Astrocyte (in vitro differentiated cells and primary cell): ENCODE measurements at places on chromosomes 11 and 22.

DNA sequence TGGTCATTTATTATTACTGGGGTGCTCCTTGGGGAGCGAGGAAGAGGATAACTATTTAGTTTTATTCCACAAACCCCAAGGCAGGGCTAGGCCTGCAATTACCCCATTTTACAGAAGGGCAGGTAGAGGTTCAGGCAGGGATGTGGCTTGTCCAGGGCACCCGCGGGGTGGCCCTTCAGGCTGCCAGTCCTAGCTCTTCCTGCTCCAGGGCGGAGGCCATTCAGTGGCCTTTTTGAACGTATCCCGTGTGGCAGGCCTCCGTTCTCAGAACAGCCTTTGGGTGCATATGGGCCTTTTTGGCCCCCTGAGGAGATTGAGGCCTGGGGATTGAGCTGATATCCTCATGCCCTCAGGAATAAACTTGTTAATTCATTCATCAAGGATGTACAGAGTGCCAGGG, 66.2 kb downstream of the MPPED1 start:
- DNase-seq, result no peak

- no peak for DNase-seq
Measured at GRCh38 chr11:111308140-111308539, 9.8 kb downstream of the POU2AF3 start.

DNA sequence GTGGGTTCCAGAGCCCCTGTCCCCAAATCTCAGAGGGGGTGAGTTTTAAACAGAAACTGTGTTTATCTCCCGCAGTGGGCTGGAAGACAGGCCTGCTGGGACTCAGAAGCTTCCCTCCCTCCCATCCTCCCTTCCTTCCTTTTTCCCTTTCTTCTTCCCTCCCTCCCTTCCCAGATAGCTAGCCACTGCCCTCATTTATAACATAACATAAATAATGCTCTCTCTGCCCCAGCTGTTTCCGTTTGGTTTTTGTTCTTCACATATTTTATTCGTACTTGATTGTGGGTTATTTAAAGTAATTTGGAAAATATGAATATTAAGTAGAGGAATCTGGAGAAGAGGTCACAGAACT, 140.9 kb downstream of the TEAD1 start:
- DNase-seq, result no peak

DNA sequence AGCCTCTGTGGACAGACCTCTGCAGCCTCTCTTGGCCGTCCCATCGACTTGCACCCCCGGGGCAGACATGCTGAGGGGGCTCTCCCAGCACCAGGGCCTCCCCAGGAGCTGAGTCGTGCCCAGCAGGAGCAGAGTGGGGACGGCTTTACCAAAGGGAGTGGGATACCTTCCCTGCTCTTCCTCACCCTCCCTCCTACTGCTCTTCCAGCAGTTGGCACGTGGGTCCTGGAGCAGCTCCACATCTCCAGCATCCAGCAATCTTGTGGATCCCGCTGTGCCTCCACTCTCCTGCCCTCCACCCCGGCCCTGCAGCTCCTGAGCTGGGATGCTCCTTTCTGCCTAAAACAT, 854.0 kb downstream of the BRD1 start:
- DNase-seq, result no peak

GRCh38 chr22:23763579-23763945, 772 bp downstream of the C22orf15 start:
- DNase-seq, result no peak

DNA sequence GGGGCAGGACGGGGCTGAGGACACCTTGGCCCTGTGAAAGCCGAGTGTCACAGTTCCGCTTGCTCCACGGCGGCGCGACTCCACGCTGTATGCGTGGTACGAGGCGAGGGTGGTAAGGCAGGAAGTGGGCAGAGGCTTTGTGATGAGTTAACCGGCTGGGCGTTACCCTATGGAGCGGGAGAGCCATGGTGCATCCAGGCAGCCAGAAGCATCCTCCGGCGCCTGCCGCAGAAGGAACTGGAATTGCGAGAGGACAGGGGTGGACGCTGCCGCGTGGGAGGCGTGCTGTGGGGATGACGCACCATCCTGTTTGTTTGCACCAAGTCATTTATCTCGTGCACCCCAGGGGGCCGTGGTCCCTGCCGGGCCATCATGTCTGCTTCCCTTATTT, 643.9 kb downstream of the BRD1 start:
- no peak for DNase-seq

GRCh38 chr11:27293515-27294417, 69.2 kb downstream of the CCDC34 start:
- peak; percentile 87 for DNase-seq

- DNase-seq, result no peak
Measured at GRCh38 chr22:36758792-36759271, 17.1 kb downstream of the IFT27 start.

- DNase-seq, result no peak
Measured at GRCh38 chr22:50083462-50084079, 1.7 kb downstream of the MLC1 start.

DNA sequence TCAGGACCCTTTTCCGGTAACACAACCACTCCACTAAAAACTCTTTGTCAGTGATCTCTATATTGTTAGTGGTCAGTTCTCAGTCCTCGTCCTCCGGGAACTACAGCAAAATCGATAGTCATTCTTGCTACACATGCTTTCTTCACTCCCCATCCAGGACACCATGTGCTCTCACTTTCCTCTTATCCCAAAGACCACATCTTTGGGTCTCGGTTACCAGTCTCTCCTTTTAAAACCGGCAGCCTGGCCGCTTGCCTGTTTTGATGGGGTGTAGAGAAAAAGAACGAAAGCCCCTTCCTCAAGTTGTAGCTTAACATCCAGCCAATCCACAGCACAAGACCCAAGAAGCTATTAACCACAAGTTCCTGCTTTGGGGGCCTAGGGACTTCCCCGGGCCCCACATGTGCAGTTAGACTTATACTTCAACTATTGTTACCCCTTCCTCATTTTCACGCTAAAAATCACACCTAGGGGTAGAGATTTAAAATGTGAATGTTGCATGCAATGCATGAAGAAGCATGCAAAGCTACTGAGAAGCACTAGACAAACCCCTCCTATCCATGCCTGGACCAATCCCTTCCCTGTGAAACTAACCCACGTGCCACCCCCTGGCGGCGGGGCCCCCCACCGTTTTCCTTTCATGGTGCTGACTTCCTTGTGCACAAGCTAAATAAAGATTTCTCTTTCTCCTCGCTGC, 1.5 kb upstream of the TOLLIP start:
- DNase-seq, result no peak

- no peak for DNase-seq
Measured at GRCh38 chr22:17845327-17845726, 71.1 kb upstream of the BID start.

DNA sequence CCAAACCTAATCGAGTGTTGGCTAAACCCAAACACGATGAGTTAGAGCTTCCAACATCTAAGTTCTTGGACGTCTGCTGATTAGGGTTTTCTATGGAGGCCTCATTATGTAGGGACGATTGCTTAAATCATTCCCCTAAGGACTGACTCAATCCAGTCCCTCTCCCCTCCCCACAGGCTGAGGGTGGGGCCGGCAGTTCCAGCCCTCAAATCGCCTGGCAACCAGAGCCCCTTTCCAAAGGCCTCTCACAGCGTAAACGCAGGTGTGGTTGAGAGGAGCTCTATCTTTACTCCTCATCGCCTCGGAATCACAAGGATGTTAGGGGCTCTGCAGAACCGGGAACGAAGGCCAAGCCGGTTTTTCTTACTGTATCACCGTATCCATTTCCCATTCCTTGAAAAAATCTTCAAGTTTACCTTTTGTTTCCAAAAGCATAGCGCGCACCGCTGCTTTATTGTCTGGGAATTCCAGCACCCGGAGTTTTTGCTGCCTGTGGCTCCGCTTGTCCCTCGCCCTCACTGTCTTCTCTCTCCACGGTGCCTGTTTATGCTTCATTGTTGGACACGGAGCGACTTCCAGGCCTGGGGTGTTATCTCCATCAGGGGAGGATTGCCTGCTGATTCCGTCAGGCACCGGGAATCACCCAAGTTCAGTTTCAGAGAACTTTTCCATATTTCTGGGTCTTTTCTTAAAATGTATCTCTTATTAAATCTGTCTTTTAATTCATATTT, 13.8 kb upstream of the IFITM3 start:
- DNase-seq, result peak; percentile 45

DNA sequence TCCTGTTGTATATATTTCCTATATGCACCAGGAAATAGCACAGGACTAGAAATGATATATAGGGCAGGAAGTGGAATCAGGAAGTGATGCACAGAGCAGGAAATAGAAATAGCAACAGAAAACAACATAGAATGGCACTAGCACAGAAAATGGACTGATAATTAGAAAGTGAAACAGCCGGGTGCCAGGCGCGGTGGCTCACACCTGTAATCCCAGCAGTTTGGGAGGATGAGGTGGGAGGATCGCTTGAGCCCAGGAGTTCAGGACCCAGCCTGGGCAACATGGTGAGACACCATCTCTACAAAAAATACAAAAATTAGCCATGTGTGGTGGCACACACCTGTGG, 10.0 kb upstream of the RELT start:
- DNase-seq, result no peak

DNA sequence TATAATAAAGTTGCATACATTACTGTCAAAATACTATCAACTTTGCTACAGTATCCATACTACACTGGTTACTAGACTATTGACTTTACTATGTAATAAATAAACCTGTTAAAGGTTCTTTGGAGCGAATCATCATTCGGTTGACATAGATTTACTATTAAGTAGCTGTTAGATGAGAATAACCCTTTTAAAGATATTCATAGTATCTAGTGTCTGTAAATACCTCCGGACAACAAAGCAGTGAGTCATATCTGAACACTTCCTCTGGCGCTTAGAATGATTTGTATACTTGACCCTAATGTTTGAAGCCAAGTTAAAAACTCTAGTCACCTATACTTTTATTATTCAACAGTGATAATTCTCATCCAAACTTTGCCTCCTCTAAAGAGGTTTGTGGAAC, 84.7 kb downstream of the MSANTD4 start:
- peak; percentile 73 for DNase-seq

DNA sequence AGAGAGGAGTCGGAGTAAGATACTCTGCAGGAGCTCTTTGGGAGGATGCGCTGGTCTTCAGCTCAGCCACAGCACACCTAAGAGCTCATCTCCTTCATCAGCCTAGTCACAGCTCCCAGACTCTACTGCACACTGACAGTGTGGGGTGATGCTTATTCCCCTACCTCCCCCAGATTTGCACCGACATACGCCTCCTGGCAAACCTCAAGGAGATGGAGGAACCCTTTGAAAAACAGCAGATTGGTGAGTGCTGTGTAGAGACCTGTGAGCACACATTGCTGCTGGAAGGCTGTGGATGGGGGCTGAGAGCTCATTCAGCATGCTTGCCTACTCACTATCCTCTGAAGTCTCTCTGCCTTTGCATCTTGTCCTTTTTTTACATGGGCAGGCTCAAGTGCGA, 9.3 kb upstream of the SGSM3 start:
- no peak for DNase-seq

DNA sequence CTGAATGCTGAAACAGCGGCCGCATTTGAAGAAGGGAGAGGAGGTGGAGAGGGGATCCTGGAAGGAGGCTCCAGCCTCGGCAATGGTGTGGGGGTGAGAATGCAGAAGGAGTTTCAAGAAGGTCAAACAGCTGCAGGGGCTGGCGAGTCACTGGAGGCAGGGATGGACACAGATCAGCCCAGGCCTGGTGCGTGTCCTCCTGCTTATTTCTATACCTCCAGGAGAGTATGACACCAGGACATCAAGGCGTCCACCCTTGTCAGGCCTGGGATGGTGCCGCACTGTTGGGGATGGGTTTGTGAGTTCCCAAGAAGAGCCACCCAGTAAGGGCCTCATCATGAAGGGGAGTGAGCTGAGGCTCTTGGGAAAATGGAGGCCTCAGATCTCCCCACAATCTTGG, 23.1 kb downstream of the IGLL1 start:
- DNase-seq, result no peak

- no peak for DNase-seq
Measured at GRCh38 chr11:43573233-43573632, 107.3 kb upstream of the HSD17B12 start.

- DNase-seq, result peak; percentile 50
Measured at GRCh38 chr11:65558930-65559509, 861 bp upstream of the LTBP3 start.

- DNase-seq, result no peak
Measured at GRCh38 chr22:27719036-27719347, 82.6 kb downstream of the MN1 start.

GRCh38 chr22:44001521-44001920, 22.6 kb upstream of the PARVB start:
- DNase-seq, result no peak

GRCh38 chr11:9653871-9654270, 10.0 kb upstream of the SWAP70 start:
- no peak for DNase-seq

DNA sequence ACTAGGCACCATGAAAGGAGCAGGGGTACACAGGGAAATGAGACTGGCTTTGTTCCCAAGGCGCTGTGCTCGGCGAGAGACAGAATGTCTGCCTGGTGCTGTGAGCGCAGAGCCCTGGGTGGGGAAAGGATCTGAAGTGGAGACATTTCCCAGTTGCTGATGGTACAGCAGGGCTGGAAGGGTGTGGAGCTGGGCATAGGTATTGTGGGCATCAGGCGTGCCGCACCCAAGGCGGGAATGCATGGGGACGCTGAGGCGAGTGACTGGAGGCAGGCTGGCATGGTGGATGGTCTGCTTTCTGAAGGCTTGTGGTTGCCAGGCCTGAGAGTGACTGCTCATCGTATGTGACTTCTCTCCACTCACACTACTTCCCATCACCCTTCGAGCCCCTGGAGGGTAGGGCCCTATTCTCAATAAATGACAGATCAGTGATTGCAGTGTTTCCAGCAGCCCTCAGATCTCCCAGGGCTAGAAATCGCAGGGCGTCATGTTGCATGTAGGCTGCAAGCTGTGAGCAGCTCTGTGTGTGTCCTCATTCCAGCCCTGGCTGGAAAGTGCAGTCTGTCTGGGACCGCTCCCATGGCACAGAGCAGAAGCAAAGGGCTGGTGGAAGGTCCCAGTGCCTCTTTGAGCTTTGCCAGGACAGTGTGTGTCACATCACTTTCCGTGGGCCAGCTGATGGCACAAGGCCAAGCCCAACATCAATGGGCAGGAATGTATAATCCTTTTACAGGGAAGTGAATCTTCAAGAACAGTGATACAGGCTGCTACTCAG, 67.7 kb downstream of the TBC1D22A start:
- peak; percentile 77 for DNase-seq

GRCh38 chr22:17443405-17444203, 74.3 kb downstream of the CECR2 start:
- no peak for DNase-seq

DNA sequence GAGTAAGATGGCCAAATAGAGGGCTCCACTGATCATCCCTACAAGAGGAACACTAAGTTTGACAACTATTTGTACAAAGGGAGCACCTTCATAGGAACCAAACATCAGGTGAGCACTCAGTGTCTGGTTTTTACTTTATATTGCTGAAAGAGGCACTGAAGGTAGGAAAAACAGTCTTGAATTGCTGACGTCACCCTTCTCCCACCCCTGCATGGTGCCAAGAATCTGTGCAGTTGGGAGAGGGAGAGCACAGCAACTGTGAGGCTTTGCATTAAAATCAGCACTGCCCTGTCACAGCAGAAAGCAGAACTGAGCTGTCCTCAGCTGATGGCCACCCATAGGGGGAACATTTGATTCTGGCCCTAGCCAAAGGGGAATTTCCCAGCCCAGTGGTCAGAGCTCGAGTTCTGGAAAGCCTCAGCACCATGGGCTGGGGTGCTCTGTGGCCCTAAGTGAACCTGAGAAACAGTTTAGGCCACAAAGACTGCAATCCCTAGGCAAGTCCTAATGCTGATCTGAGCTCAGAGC, 37.9 kb downstream of the PIWIL3 start:
- DNase-seq, result no peak
